ENCODE measurements at places on chromosomes 1 and 21.

- no peak for DNase-seq
Measured at GRCh38 chr1:183693521-183693920, 40.4 kb upstream of the APOBEC4 start.

DNA sequence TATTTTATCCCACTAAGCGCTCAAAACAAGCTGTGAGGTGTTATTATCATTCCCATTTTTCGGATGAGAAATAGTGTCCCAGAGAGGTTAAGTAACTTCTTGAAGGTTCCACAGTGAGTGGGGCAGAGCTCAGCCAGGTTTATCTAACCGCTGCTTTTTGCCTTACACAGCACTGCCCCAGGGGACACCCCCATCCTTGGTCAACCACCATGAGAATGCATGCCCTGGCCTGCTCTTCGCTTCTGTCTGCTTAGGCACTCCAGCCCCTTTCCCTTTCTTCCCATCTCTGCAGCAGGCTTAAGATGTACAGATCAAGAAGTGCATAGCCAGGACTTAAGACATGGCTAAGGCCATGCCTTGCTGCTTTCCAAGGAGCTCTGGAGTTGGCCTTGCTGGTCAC is 159.0 kb upstream of the CD34 start:
- no peak for DNase-seq

- DNase-seq = no peak
Measured at GRCh38 chr21:36023092-36023480, 37.2 kb downstream of the SETD4 start.

GRCh38 chr21:34191876-34192275 is 118.5 kb downstream of the MRPS6 start:
- DNase-seq = no peak

DNA sequence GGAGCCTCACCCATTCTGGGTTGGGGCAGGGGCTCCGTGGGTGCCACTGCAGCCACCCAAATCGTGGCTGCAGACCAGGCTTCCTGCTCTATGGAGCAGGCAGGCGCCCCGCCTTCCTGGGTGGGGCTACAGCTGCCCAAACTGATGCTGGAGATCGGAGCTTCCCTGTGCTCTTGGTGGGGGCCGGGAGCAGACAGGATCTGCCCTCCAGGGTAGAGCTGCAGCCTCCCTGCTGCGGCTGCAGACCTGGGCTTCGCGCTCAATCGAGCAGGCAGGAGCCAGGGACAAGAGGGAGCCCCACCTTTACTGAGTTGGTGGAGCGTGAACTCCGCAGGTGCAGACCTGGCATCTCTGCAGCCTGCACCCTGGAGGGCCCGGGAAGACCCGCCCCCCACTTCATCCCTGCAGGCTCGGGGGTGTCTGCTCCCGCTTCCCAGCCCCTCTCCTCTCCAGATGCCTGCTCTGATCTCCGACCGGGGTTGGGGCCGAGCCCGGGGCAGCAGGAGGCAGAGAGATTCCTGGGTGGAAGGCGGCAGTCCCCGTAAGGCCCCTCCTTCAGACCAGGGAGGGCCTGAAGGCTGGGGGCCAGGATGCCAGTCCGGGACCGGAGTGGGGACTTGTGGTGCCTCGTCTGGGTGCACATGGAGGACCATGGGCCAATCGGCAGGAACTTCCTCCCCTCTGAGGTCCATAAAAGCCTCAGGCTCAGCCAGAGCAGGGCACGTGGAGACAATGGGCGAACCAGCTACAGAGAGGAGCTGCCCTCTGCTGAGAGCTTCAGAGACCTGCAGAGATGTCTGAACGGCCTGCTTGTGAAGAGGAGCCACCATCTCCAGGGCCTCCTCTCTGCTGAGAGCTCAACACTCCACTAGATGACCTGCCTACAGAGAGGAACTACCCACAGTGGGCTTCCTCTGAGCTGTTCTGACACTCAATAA is 359.3 kb downstream of the SMYD3 start:
- DNase-seq = no peak

GRCh38 chr1:116826818-116827606 is 72.8 kb downstream of the CD2 start:
- no peak for DNase-seq

DNA sequence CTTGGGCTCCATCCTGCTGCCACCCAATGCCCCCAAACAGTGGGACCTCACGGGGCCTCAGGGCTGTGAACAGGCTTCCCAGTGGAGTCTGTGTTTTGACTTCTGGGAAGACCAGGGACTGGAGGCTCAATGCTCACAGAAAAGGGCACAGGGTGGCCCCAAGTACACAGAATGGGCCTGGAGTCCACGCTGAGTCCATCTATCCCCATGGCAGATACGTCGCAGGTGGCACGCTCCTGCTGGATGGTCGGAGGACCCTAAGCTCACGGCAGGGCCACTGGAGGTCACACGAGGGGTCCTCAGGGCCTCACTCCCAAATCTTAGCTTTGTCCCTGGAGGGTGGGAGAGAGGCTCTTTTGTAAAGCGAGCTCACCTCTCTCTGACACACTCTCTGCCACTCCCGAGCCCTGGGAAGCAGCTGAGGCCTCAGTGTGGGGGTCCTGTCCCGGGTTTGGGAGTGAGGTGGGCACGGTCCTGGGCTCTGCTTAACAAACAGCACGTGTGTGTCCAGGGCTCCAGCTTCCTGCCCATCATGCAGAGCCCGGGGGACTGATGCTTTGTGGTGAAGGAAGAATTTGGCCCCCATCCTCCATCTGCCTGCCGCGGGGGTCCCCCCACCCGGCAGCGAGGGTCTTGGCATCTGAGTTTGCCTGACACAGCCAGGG is 27.2 kb upstream of the TTC34 start:
- no peak for DNase-seq

DNA sequence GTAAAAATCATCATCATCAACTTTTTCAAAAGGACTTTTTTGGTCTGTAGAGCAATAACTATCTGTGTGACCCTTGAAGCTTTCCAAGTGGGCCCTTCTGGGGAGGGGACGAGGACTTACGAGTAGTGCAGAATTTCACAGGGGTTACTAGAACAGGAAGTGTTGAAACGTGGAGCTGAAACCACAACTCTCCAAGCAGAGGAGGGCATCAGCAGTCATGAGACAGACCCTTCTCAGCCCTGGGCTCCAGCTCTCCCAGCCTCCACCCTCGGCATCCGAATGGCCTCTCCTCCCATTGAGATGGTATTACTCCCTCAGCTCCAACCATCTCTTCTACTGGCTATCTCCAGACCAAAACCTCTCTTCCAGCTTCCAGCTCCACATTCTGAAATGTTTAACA is 3.6 kb downstream of the FAM89A start:
- no peak for DNase-seq

- no peak for DNase-seq
Measured at GRCh38 chr1:37410105-37410504, 64.3 kb upstream of the ZC3H12A start.

DNA sequence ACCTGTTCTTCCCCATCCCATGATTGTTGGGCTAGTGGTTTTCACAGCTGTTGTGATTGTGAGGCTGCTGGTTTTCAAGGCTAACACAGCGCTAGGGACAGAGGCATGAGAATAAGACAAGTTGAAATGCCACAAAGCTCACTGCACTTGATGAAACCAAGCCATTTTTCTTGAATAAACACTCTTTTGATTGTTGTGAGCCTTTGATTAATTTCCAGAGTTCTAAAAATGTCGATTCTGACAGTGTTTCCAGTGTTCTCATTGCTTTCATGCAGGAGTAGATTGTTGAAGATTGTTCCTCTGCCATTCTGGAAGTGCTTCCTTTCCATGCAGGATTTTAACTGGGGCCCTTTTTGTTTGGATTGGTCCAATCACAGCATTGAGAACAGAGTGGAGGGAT is 134.9 kb upstream of the GRIK3 start:
- no peak for DNase-seq

DNA sequence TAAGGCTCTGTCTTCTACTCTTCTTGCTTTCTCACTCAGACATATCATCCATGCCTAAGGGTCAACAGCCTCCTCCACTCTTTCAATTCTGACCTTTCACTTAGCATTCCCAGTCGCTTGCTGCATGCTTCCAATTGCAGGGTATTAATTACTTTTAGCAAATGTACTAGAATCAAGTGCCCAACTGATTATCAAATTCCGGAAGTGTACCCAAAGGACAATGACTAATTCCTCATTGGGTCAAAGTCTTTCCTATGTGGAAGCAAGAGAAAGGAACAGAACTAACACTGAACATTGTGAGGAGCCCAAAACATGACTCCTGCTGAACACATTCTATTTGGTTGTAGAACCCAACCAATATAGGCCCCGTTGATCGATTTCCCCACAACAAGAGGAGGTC is 101.8 kb downstream of the APP start:
- DNase-seq = no peak

DNA sequence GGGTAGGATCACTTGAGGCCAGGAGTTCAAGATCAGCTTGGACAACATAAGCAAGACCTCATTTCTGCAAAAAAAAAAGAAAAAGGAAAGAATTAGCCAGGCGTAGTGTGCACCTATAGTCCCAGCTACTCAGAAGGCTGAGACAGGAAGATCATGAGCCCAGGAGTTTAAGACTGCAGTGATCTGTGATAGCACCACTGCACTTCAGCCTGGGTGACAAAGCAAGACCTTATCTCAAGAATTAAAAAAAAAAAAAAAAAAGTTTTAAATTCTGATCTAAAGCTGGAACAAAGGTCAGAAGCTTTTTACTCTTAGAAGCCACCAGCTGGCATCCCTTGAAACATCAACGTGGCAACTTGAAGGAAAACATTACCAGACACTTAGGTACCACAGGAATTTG is 45.3 kb downstream of the HENMT1 start:
- no peak for DNase-seq

DNA sequence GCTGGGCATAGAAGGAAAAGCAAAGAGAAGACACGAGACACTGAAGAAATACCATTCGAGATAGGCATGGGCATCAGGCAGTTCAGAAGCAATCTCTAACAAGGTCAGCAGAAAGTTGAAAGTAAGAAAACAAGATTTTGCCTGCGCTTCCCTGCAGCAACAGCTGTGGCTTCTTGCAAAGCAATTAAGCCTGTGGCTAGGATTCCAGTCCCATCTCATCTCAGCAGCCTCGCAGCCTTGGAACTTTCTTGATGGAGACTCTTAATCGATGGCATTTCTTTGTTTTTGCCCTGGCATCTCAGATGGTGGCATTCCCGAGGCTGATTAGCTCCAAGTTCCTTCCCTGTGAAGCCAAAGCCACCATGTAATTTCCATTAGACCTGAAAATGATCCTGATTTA is 64.6 kb upstream of the SPAG17 start:
- DNase-seq = no peak

GRCh38 chr1:70737125-70737524 is 310.5 kb downstream of the PTGER3 start:
- no peak for DNase-seq

GRCh38 chr1:55781944-55782482 is 566.8 kb upstream of the USP24 start:
- DNase-seq = no peak

DNA sequence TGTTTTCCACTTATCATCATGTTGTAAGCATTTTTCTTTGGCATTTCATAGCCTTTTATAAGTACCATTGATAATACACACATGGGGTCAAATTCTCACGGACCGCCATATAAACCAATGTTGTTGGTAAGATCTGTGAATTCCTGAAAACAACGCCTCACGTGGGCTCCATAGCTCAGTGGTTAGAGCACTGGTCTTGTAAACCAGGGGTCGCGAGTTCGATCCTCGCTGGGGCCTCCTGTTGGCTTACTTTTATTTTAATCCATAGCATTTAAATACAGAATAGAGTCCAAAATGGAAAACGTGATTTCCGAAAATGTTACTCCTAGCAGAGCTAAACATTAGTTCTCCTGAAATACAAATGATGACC is 83.1 kb downstream of the HHIPL2 start:
- peak; percentile 61 for DNase-seq

DNA sequence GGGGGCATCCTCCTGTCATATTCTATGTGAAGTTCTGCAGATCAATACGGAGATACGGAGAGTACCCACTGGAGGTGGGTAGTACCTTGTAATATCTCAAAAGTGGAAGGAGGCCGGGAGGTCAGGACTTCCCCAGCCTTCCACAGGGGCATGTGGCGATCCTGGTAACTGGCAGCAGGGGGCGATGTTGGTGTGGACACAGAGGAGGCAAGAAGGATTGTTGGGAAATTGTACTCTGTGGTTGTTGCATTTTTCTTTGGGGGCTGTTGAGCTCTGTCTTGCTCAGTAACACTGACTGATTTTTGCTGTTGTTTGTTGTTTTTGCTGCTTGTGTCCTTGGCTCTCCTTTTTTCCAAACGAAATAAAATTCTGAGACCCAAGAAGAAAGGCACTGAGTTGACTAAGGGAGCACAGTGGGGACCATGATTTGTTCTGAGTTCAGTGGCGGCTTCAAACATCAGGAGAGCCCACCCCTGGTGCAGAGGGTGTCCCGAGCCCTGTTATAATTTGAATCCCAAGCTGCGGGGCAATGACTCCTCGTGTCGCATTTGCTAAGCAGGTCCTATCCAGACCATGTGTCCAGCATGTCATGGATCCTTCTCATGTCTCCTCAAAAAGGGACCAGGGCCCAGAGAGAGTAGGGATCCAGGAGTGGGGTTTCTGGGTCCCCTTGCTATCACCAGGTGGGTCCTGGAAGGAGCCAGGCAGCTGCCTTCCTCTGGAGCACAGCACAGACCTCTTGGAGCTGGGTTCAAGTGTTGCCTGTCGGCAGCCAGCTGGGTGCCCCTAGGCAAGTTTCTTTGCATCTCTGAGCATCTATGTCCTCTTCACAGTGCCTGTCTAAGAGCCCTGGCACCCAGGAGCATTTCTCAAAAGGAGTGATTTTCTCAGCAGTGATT is 22.8 kb downstream of the LHX4 start:
- peak; percentile 64 for DNase-seq

DNA sequence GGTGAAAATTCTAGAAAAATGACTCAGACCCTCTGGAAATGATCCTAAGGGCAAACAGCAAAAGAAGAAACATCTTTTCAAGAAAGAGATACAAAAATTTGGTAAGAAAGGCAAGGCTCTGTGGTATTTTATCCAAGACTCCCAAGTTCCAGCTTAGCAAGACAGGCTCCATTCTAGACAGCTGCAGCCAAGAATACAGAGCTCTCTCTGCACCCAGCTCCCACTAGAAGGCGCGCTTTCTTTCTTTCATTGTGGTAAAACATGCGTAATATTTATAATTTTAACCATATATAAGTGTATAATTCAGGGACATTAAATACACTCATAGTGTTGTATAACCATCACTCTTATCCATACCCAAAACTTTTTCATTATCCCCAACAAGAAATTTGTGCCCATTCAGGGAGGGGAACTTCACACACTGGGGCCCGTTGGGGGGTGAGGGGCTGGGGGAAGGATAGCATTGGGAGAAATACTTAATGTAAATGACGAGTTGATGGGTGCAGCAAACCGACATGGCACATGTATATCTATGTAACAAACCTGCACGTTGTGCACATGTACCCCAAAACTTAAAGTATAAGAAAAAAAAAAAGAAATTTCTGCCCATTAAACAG is 2.2 kb upstream of the HFM1 start:
- no peak for DNase-seq

DNA sequence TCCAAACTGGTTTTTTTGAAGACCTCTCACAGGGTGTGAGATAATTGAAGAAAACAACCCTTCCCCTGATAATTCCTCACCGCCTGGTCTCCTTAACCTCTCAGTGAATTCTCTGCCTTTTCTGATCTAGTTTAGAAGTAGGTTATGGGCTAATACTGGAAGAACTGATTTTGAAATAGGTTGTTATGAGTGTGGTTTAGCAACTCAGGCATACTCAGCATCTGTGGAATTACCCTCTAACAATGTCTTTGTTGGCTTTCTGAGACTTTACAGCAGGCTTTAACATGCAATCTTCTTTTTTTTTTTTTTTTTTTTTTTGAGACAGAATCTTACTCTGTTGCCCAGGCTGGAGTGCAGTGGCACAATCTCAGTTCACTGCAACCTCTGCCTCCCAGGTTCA is 10.3 kb upstream of the PLD5 start:
- DNase-seq = no peak
